T-helper 17 cell (primary cell): ENCODE measurements at places on chromosomes 3 and 15.

DNA sequence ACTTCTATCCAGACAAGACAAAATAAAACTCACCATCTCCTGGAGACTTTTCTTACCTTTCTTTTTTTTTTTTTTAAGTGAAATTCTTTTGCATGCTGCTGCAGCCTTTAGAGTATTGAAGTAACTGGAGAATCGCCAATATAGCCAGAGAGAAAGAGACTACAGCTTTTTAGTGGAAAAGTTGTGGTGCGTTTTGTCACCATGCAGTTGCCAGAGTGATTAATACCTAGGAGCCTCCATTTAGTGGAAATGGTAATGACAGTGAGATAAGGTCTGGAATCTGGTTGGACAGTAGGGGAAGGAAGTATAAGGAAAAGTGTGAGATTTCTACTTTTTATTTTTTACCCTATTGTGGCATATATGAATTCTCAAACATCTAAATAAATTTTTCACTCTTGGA is 18.1 kb upstream of the PARP14 start:
- no peak for DNase-seq

DNA sequence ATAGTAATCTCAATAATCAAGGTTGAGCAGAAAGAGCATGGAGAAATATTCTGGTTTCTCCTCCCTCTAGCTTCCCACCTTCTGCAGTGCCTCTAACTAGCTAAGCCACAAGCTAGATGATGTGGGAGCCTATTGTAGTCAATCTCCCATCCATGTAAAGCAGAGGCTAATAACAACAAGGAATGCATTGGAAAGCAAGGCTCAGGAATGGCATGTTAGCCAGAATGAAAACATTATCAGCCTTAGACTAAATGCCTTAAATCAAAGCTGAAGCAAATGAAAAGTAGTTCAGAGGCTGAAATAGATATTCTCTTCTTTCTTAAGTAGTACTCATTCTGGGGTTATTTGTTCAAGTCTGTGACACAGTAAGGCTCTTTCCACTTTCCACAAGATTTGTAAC is 350.3 kb upstream of the DPPA4 start:
- DNase-seq = no peak

- DNase-seq = no peak
Observed at GRCh38 chr3:98954791-98955604, 53.5 kb upstream of the DCBLD2 start.

GRCh38 chr3:45976191-45977091 is 19.2 kb downstream of the FYCO1 start:
- no peak for DNase-seq

DNA sequence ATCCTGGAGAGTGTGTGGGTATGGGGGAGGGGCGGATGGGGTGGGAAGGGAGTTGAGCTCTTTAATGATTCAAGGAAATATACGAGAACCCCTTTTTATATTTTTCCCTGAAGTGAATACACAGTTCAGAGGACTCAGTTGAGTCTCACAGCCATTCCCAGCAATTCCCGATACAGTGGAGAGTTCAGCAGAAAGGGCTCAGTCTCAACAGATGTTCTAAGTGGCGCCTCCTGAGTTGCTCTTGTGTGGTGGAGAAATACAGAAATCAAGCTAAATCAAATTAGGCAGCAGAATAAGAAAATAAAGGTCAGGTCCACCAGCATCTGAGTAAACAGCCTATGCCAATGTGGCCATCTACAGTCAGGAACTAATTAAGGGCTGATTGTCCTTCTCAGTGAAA is 372.1 kb downstream of the NR2F2 start:
- no peak for DNase-seq

DNA sequence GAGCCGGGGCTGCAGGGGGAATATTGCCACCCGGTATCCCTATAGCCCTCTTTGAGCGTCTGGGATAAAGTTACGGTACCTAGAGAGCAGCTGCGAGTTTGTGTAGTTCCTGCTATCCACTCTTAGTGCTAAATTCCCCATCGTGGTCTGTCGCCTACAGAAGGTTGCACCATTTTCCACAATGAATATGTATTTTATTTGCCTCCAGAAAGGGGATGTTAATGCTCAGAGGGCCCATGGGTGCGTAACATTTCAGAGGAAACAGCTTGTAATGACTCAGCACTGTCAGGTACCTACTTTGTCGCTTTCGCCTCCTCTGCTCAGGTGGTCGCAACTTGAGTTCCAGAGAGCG is 1.1 kb downstream of the SLCO3A1 start:
- no peak for DNase-seq

- no peak for DNase-seq
Observed at GRCh38 chr15:62932436-62932835, 110.1 kb upstream of the TPM1 start.

GRCh38 chr15:68609629-68610028 is 30.8 kb downstream of the CORO2B start:
- DNase-seq = no peak

GRCh38 chr3:58029842-58030584 is 21.8 kb downstream of the FLNB start:
- DNase-seq = no peak

GRCh38 chr3:193803288-193803687 is 210.3 kb downstream of the OPA1 start:
- no peak for DNase-seq

DNA sequence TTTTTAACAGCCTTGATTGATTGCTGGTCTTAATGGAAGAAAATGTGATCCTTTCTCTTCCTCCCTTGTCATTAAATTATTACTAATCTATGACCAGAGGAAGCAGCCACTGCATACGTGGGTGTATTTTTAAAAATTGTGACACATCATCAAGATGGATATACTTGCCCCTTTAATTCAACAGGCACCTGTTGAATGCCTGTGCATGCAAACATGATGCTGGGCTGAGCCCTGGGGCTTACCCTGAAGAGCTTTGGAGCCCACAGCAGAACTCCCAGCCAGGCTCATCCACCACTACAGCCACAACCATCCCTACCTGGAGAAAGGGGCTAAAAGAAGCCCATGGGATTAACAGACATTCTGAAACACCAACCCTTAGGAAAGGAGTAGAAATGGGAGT is 297.2 kb upstream of the CTDSPL start:
- DNase-seq = no peak

- no peak for DNase-seq
Observed at GRCh38 chr3:126310816-126311215, 46.4 kb downstream of the KLF15 start.

DNA sequence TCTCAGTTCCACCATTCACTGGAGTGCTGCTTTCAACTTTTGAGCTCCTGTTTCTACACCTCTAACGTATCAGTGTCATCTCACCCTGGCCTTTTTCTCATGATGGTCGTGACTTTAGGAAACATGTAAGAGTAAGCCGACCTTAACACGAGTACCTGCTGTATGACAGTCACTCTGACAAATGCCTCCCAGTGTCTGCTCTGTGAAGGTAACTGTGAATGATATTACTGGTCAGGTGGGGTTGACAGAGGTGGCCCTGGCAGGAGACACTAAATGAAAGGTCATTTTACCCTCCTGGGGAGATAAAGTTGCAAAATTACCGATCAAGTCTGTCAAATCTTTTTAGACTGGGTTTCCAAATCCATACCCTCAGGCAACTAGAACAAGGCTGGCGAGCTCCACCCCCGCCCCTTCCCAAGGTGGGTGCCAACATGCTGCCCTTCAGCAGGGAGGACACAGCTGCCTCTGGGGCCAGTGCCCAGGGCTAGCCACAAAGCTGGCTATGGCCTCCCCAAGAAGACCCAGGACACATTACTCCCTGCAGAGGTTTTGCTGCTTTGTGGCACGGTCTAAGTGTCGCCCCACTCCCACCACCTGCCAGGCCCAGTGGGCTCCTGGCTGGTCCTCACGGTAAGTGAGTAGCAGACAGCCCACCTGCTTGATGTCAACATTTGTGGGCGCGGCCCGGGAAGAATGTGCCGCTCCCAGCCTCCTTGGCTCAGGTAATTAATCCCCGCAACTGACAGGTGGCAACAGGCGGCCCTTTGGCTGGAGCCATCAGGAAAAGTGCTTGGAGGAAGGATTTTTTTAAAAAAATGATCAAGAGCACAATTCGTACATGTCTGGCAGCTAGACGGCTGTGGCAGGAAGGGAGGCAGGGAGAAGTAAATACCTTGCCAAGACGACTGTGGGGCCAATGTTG is 211.8 kb downstream of the TP63 start:
- DNase-seq = no peak

DNA sequence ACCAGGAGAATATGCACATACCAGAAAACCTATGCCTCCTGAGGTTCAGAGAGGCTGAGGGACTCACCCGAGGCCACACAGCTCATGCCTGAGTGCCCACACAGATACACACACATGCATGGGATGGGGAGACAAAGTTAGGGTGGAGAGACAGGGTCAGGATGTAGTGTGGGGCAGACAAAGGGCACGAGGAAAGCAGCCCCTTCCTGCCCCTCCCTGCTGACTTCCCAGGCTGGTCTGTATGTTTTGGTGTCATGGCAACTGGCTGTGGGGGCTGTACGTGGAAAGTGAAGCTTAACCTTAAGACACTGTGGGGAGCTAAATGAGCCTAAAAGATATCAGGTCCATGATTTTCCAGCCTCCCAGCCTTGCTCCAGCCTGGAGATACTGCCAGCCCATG is 57.8 kb downstream of the EPHB3 start:
- no peak for DNase-seq

GRCh38 chr3:57062101-57062631 is 1.7 kb downstream of the SPATA12 start:
- DNase-seq = no peak

DNA sequence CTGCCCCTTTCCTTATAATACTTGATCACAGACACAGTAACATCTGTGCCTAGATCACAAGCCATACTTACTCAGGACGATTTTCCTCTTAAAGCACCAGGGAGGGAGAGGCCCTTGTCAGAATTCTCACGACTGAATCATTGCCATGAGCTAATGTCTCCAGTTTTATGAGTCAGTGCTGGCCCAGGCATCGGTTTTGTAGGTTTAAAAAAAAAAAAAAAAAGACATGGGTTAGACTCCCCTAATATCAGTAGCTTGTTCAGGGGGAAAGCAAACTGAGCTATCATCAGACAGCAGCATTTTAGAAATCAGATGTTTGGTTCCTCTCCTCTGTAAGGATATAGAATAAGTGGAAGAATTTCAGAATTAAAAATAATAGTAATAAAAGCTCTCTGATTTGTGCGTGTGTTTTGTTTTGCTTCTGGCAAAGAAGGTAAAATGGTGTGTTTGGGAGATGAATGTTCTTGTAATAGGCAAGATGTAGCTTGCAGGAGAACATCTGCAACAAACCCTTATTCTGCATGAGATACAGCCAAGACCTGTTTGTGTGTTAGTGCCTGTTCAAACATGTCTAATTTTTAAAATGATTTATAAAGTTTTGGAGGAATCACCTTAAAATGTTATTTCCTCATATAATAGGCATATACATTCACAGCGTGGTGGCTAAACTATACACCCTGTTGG is 193.6 kb downstream of the TP63 start:
- no peak for DNase-seq

DNA sequence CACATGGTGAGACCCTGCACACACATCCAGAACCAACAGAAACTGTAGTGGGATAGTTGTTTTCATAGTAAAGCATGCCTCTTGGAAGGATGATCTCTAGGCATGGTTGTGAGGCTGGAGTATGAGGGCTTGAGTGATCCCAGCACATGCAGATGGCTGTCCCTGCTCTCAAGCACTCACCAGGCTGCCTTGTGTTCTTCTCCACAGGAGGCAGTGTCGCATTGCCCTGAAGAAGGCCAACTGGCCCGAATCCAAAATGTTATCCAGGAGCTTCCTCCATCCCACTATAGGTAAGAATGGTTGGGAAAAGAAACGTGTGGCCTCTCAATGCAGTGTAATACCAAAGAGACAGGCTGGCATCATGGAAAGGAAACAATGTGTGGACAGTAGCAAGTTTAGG is 82.7 kb downstream of the TMEM39A start:
- DNase-seq = no peak

- DNase-seq = no peak
Observed at GRCh38 chr15:55742927-55743728, at the start of gene PRTG. Gene PRTG, minus strand, starts transcription at chr15:55743152. Its CDS starts 221 bp downstream, at chr15:55742931.

DNA sequence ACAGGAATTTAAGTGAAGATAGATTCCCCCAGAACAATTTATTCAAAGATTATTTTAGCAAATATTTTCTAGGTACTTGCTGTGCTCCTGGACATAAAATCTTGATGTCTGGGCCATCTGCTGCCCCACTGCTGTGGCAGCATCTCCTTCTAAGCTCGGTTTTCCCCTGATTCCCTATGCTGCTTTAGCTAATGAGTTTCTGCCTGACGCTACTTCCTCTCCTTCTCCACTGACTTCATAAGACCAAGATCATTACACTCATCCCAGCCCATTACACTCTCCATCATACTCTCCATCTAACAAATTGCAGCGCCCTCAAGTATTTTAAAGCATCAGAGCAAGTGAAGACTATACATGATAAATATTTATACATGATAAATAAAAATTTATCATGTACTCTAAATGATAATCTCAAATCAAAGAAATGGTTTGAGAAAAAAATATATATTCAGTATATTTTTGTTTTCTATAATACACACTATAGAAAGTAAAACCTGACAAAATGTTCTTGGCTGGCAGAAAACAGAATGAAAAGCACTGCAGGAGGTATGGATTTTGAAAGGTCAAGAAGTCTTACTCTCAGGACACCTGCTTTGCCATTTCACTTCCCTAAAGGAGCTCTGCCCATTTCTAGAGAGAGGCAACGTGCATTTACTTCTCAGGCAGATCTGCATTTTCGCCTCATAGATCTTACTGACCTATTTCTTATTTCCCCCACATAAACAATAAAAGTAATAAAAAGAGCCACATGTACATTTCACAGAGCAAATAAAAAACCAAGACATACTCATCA is 232.0 kb downstream of the KCNMB2 start:
- no peak for DNase-seq

DNA sequence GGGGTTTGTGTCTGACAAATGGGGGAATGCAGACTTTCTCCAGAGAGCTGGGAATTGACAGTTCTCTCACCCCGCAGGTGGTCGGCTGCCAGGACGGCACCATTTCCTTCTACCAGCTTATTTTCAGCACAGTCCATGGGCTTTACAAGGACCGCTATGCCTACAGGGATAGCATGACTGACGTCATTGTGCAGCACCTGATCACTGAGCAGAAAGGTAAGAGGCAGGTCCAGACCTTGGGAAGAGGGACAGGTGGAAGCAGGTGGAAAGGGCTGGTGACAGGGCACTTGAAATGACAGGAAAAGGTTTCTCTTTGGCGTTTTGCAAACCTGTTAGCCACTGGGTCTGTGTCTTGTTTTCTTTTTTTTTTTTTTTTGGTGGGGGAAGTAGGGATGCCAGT is 36.6 kb downstream of the IFT122 start:
- DNase-seq = no peak

DNA sequence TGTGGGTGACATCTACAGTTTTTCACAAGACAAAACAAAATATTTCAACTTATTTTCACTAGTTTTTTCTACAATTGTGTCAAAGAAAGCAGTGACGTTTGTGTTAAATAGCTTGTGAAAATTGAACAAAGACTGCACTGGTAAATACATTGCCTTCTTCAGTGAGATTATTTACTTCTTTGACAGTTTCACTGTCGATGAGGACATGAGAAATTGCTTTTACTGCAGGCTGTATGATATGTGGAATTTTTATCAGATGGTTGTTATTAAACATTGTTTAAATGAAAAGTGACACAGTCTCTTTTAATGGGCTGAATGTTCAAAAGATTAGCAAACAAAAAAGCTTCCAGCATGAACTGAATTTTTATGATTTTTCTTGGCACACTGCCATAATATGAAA is 773.9 kb upstream of the CADM2 start:
- no peak for DNase-seq

- no peak for DNase-seq
Observed at GRCh38 chr3:151768393-151768930, 34.7 kb downstream of the AADACL2 start.
